ENCODE measurements at places on chromosomes 12 and 14.

DNA sequence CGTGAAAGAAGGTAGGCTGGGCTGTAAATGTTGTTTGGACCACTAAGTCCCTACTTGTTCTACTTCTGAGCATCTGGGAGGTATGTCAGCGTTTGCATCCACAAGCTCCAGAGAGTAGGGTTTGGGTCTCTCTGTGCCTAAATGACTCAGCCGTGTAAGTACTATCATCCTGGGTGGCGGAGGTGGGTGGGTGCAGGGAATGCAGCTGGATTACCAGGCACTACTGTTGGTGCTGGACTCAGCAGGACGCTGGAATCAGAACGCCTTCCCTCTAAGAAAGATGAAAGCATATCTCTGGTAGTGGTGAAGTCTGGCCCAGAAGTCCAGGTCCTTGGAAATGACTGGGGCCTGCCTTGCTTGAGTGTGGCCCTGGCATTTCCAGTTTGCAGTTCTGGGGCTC is 289.7 kb downstream of the PCNX1 start:
- no peak for DNase-seq

DNA sequence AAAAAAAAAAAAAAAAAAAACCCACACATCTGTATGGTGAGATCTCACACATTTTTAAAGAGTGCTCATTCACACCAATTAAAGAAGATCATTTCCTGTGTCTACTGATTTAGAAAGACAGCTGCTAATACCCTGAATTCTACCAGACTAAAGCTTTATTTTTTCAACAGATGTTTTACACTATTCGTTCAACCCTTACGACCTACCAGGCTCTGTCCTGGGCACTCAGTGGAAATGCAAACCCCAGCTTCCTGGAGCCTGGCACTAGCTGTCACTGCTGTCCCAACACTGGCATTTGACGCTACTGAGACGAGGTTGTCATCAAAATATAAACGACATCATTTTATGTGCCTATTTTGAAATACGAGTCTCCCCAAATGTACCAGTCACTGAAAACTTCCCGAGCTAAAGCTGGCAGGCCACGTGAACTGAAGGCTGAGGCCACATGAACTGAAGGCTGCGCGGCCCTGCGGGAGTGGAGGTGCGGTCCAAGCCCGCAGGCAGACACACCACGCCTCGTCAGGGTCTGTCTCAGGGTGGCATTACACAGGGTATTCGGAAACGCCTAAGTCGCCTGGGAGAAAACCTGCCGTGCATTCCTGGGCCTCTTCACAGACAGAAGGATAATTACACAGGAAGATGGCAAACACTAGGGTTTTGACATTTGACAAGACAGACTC is 27.2 kb downstream of the SLC15A4 start:
- DNase-seq, result no peak

DNA sequence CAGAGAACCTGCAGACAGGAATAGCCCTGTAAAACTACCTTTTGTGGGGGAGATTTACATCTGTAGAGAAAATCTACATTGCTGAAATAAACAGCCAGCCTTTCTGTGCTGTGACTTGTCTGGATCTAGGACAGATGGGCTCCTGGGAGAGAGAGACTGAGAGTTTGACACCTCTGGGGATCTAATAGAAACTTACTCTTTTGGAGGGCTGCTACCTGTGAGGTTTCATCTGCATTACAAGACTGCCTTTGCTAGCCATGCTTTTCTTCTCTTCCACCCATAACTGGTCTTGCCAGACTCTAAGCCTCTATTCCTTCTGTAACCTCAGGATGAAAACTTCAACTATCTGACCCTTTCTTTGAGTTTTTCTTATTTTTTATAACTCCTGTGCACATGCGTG is 452.6 kb downstream of the ZFP36L1 start:
- no peak for DNase-seq

GRCh38 chr14:96888158-96888557 is 91.0 kb downstream of the VRK1 start:
- no peak for DNase-seq

GRCh38 chr12:55681142-55682077 is 26.3 kb downstream of the ITGA7 start:
- DNase-seq, result peak; percentile 71
